ENCODE measurements at places on chromosomes 1 and 21.

DNA sequence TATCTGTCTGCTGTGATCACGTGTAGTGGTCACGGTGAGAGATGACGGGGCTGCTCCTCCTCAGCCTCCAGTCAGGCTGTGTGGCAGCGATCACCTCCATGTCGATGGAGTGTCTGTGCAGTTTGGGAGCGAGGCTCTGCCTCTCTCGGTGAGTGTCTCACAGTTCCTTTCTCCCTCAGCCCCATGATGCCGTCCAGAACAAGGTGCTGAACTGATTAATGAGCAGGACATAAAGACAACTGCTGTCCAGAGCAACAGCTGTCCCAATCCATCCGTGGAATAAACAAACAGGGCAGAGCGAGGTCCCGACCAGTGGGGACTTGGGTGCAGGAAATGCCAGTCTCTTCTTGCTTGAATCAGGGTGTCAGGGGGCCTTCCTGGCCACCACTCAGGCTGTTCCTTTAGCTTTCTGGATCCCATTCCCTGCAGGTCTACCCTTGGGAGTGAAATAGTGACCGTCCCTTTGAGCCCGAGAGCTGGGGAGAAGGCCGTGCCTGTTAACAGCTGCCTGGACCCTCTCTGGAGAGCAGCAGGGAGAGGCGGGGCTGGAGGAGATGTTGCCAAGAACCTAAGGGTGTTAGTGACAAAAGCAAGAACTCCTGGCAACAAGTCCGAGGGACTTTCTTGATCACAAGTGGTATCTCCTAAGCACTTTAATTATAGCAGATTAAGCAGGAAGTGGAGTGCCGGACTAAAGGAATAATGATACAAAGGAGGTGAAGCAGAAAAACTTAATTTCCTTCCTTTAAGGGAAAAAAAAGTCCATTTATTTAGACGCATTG is 443.9 kb downstream of the KIF26B start:
- no peak for DNase-seq

GRCh38 chr21:44574457-44575306 is 1.2 kb downstream of the KRTAP10-4 start:
- DNase-seq = no peak

GRCh38 chr1:193058529-193059281 is 455 bp downstream of the UCHL5 start:
- no peak for DNase-seq

- peak; percentile 69 for DNase-seq
Measured at GRCh38 chr1:183881387-183882131, 76.6 kb downstream of the RGL1 start.

DNA sequence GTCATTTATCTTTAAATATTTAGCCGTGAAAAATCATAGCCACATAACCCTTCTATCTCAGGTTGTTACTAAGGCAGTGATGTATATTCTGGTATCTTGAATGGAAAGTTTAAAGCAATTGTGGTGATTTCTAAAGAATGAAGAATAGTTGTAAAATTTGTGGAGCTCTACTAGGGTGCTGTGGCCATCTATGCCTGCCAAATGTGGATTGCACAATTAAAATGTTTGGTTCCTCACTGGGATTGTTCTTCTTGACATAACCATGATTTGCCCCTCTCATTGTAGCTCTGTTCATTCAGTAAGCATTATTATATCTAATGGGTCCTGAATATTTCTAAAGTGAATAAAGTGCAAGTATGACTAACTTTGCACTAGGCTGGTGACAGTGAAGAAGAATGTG is 50.1 kb downstream of the AK4 start:
- DNase-seq = no peak

GRCh38 chr1:44719318-44719717 is 11.7 kb downstream of the RNU5D-1 start:
- no peak for DNase-seq

DNA sequence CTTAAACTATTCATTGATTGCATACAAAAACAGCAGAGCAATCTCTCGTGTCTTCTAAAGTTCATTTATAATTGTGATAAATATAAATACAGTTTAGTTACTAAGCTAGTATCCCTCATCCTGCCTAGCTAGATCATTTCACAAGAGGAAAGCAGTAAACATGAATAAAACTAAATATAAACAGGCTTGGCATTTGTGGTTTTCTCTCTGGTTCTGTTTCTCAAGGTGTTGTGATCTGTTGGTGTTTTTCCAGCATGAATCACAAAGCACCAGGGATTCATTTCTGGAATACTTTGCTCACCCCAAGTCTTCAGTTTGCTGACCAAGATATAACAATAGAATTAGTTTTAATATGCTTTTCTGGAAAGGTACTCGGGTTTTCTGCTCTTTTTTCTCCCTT is 32.7 kb upstream of the GLIS1 start:
- DNase-seq = no peak

- no peak for DNase-seq
Measured at GRCh38 chr21:21664871-21665270, 666.7 kb downstream of the NCAM2 start.

DNA sequence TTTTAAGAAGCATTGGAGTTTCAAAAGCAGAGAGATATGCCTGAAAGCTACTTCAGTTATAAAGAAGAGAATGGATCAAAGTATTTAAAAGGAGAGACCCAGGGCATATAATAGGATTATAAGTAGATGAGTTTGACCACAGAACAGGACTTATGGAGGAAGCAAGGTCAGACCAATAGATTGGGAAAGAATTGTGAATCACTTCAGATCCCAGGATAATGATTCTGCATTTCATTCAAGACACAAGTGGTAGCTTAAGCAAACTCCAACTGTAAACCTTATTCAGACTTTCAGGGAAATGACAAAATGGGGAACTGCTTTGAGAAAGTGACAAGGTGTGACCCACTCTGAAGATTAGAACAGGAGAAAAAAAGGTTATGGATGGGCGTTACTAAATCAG is 18.9 kb upstream of the OR10J5 start:
- DNase-seq = no peak

- peak; percentile 40 for DNase-seq
Measured at GRCh38 chr1:18945401-18945849, 11.1 kb downstream of the IFFO2 start.

GRCh38 chr1:151705753-151706463 is 10.7 kb downstream of the CELF3 start:
- DNase-seq = no peak

GRCh38 chr1:2803086-2803930 is 1.8 kb upstream of the TTC34 start:
- no peak for DNase-seq

- DNase-seq = no peak
Measured at GRCh38 chr1:217910791-217911320, 279.7 kb downstream of the SPATA17 start.

DNA sequence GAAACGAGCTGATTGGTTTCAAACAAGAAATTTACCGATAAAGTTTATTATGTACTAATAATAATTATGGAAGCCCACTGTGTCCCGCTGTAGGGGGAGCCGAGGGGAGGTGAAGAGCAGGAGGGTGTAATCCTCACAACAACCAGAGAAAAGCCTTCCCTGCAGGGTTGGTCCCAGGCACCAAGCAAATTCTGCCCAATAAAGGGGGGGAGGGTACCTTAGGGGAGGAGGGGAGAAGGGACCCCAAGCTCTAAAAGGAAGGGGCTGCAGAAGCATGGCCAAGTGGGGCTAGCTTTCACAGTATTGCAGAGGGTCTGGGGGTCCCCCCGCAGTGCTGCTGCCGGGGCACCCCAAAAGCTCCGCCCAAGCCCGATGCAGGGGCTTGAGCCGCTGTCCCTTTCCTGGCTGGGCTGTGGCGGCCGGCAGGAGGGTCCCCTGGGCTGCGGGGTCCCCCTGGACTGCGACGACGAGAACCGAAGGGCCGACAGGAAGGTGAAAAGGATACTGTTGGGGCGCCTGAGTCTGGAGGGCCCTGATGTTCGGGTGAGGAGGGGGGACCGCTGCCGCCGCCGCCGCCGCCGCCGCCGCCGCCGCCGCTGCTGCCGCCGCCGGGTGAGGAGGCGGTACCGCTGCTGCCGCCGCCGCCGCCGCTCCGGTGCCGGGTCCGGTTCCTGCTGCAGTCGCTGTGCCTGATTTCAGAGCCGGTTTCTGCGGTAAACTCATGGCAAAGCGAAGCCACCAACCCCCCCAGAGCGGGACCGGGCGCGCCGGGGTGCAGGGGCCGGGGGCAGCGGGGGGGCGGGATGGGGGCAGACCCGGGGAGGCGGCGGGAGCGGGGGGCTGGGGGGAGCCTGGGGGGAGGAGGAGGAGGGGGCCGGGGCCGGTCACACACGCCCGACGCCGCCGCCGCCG is 771 bp downstream of the EIF4G3 start:
- no peak for DNase-seq

GRCh38 chr1:6601923-6602668 is 573 bp downstream of the KLHL21 start:
- peak; percentile 62 for DNase-seq

DNA sequence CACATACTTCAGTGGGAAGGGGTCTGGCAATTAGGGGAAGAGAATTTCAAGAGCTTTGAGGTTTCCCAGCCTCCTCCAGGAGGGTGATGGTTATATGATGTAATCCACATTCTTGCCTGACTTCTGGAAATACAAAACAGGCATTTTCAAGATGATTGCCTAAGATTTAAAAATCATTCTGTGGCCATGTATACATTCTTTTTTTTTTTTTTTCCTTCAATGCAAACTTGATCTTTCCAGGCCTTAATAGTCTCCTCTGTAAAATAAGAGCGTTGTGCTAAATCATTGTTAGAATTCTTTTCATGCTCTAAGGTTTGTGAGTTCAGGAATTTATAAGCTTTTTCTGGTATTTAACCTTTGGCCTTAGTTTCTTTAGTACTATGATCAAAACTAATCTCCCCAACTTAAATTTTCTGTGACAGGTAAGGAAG is 192.3 kb upstream of the HMCN1 start:
- no peak for DNase-seq

DNA sequence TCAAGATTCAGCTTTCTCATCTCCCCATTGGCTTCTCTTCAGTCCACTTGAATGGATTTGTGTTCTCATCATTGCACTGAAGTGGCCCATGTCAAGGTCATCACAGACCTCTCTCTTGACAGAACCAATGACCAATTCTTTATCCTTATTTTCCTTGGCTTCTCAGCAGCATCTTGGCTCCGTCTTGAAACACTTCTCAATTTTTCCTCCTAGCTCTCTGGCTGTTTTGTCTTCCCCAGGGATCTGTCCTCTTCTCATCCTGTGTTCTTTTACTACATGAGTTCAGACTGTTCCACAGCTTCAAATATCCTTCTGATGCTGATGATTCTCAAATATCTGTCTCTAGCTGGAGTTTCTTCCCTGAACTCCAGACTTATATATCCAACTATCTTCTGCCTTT is 78.6 kb downstream of the COLGALT2 start:
- DNase-seq = no peak

GRCh38 chr1:205537386-205538018 is 33.0 kb downstream of the CDK18 start:
- no peak for DNase-seq

DNA sequence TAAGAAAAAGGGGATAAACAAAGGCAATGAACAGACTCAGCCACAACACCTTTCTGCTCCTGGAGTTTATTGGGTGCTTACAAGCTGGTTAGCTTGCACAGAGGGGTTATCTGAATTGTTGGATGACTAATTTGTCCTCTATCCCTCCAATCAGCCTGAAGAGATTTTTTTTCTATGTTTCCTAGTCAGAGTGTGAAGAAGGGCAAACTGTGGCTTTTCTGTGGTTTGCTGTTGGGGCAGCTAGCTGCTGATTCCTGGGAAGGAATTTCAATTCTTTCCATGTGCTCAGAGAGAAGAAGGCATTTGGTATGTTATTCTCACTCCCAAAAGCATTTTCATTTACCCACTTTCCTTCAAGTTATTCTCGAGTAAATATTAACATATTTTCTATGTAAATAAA is 48.6 kb downstream of the PCP4 start:
- DNase-seq = no peak

DNA sequence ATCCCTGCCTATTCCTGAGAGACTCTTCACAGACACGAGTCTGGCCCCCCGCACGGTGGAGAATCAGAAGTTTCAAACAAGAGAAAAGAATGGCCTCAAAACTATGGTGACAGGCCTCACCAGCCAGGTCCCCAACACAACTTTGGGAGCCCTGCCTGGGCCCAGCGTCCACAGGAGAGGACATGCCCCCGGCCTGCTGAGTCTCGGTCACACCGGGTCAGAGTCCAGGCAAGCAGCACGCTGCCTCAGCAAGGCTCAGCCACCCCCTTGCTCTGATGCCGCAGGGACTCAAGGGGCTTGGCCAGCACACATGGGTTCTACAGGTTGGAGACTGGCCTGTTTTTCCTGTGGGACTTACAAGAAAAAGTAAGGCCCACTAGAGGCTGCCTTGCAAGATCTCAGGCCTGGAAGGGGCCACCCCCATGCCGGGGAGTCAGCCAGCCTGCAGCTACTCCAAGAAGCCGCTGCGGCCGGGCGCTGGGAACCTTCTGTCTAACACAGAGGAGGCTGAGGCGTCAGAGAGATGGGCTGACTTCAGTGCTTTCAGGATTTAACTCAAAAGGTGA is 116.8 kb downstream of the NPHP4 start:
- no peak for DNase-seq

Data from amygdala (tissue), 56 donors.